ENCODE measurements at places on chromosomes 11 and 22. TPM values are rescaled to one million over a fixed set of nuclear protein-coding genes. Genes with fewer than 3 reads are reported as not detected.

DNA sequence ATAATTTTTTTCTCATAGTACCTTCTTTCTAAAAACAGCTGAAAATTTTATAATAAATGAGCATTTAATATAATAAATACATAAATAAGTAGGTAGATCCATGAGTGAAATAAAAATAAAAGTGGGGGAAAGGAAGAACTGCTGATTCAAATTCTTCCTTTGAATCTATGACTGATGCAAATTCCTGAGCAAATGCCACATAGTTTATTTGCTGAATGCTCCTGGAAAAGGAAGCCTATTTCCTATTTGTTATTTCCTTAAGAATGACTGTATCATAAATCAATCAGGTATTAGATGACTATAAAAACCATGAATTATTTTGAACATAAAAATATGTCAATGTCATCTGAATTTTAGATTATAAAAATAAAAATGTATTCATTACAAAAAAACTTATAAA is 16.6 kb downstream of the BTBD10 start:
- no peak for DNase-seq

Gene GAL3ST3
- not detected for total RNA-seq

Gene KCTD14
- total RNA-seq: 0.35 TPM

DNA sequence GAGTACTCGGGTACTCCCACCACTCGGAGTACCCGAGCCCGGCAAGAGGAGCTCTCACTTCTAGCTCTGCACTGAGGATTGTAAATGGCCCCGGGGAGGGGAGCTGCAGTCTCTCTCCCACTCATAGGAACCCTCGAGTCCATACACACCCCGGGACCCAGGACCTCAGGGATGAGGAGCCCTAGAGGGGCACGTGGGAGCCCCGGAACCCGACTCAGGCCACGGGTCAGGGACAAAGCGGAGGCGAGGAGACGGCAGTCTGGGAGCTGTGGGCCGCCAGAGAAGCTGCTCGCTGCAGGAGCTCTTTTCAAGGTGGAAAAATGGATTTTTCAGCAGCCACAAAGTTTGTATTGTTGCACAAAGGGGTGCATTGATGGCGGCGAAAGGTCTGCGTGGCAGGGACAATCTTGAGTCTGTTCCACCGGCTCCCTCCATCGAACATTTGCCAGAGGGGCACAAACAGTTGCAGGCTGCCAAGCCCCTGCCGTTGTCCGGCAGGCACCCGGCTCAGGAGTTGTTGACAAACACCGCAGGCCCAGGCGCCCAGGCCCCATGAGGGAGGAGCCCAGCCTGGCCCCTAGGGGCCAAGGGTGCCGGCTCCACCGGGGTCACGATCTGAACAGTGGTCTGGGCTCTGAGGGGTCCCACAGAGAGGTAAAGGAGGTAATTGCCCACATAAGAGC is 5.7 kb upstream of the FLI1 start:
- DNase-seq: no peak

Gene POU2AF1
- not detected for total RNA-seq

DNA sequence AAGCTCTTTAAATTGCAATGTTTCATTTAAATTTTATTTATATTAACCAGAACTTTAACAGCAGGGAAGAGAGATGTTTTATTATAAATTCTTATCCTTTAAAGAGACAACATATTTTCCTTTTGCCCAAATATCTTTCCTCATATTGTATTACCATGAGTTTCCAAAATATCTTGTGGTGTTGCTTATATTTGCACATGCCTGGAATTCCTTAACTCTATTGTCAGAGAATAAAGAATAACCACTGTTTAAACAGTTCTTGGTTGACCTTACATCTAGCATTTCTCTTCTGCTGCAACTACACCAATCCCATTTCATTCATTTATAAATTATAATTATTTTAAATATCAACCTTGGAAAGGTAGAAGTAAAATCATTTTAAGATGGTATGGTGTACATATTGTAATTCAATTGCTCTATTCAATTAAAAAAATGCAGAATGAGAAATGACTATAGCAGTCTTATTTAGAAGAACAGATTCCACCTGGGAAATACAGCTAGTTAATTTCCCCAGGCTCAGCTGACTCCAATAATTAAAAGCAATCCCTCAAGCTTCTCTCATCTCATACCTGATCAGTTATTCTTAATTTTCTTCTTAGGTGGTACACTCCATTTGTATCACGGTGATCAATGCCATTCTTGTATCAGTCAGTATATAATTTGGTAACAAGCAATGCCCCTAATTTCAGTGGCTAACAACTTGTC is 923.3 kb downstream of the KCNA4 start:
- DNase-seq: peak; percentile 43

- DNase-seq: no peak
Observed at GRCh38 chr11:30380846-30381245, 57.9 kb downstream of the ARL14EP start.

DNA sequence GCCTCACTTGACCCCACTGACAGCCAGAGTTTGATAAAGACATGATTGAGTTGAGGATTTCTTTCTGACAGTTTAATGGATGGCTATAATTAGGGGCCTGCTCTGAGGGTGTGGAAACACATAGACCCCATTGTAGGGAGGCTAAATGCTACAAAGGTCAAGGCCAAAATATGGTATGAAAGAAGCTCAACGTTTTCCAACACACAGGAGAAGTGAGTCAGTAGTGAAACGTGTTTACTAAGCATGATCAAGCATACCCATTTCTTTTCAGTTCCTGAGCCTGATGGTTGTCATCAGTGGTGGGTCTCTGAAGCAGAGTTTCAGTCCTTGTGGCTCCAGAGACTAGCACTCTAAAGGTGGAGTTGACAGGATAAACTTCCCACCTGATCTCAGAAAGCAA is 69.7 kb downstream of the SNX19 start:
- DNase-seq: no peak

Gene PATE2
- not detected for total RNA-seq

GRCh38 chr11:34274712-34275398 is 83.0 kb downstream of the ABTB2 start:
- peak; percentile 66 for DNase-seq

DNA sequence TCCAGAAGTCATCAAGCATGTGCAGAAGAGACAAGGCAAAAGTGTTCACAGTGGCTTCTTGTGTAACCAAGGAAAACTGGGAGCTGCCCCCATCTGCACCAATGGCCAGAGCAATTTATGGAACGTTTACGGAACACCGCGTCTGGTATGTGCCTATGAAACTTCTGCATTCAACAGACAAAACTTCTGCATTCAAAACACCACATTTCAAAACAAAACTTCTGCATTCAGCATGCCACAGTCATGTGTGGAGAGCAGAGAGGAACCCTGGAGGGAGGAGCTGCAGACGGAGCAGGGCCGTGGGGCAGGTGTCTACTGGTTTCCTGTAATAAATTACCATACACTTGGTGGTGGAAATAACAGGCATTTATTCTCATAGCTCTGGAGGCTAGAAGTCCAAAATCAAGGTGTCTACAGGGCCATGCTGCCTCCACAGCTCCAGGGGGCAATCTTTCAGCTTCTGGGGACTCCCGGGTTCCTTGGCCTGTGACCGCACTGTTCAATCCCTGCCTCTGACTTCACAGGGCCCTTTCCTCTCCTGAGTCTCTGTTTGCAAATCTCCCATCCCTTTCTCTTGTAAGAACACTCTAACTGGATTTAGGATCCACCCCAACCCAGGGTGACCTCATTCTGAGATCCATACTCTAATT is 32.2 kb downstream of the RPL3 start:
- no peak for DNase-seq

DNA sequence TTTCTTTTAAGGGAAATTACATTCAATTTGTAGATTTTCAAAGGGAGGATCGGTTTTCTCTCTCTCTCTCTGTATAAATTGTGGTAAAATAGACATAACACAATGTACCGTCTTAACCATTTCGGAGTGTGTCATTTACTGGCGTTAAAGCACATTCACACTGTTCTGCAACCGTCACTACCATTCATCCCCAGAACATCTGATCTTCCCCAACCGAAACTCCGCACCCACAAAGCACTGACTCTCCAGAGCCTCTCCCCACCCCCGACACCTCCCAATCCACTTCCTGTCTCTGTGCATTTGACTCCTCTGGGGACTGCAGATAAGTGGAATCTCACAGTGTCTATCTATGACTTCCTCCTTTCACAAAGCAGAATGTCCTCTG is 15.9 kb upstream of the GRAMD4 start:
- no peak for DNase-seq

GRCh38 chr11:125874556-125875124 is 12.8 kb upstream of the HYLS1 start:
- DNase-seq: peak; percentile 83

Gene GGTLC3
- total RNA-seq: not detected

- no peak for DNase-seq
Observed at GRCh38 chr11:102117472-102118113, 7.3 kb downstream of the YAP1 start.

DNA sequence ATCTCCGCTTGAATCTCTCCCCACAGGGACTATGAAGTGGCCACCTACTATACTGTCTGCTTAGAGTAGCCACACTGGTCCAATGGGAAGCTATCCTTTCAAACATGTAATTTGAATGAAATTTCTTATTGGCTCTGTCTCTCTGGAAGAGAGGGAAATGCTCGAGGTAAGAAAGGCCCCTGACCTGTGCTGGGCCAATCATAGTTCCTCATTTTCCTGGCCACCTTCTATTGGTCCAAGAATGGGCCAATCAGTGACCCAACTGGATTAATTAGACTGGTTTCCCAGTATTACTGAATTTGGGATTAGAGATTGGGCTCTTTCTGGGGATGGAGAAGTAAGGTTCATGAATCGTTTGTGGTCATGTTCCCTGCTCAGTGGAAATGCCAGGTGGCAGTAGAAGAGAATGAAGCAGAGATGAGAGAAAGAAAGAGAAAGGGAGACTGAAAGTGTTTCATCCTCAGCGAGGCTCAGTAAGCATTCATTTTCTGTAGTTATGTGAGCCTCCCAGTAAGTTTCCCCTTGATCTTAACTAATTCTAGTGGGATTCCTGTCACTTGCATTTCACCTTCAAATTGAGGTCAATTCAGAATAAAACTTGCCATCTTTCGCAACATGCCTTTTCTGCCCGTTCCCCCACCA is 8.4 kb upstream of the MMP20 start:
- DNase-seq: no peak

GRCh38 chr11:68038226-68038717 is 553 bp upstream of the TCIRG1 start:
- DNase-seq: peak; percentile 54

- peak; percentile 60 for DNase-seq
Observed at GRCh38 chr11:88603091-88603867, 265.7 kb upstream of the CTSC start.

GRCh38 chr22:26707090-26707489 is 49.7 kb downstream of the MIAT start:
- DNase-seq: no peak

Gene INPP5J
- total RNA-seq: 0.57 TPM

DNA sequence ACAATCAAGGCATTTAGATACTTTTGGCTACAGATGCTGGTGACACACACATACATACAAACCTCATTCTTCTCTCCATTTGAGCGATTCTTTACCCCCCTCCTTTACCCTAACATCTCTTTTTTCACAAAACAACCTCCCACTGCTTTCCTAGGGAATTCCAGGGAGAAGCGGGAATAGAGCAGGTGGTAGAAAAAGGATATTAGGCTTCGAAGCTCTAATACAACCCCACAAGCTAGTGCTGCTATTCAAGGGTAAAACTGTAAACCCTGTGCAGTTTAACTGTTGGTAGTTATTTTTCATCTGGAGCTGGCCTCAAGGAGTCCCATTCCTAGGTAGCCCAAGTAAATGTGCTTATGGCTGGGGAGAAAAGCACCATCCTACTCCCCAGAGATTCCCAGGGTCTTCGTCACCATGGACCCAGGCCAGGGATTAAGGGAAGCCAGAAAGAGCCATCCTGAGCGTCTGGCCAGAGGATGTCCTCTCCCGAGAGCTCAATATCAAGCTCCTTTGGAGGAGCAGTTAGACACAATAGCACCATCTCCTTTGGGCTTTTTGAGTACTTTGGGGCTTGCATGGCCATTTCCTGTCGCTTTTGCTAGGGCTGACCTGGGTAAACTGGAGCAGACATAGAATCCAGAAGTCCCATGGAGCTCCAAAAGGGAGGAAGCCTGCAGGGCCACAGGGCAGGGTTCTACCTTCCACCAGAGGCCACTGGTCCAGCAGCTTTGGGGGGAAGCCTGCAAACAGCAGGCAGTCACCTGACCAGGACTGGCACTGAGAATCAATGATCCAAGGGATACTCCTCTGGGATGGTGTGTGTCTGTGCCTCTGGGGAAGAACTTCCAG is 3.1 kb downstream of the MAML2 start:
- no peak for DNase-seq

DNA sequence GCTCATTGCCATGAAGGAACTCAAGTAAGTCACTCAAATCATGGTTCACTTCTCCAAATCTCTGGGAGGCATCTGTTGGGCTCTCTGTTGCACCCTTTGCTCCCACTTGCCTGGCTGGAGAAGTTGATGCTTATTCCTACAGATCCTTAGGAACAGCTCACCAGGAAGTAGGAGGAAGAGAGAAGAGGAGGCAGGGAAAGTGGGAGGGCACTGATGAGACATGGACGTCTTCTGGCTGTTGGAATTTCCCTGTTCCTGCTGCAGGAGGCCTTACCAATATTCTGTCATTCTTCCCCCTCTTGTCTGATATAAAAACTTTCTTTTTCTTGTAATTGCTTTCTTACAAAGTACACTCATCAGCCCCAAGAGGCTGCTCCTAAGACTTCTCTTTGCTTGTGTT is 13.6 kb downstream of the POLR2F start:
- no peak for DNase-seq

Gene OR5D14
- total RNA-seq: not detected

GRCh38 chr11:122978299-122978620 is 3.4 kb downstream of the BSX start:
- no peak for DNase-seq

- no peak for DNase-seq
Observed at GRCh38 chr11:107830915-107831540, 27.6 kb downstream of the SLC35F2 start.

DNA sequence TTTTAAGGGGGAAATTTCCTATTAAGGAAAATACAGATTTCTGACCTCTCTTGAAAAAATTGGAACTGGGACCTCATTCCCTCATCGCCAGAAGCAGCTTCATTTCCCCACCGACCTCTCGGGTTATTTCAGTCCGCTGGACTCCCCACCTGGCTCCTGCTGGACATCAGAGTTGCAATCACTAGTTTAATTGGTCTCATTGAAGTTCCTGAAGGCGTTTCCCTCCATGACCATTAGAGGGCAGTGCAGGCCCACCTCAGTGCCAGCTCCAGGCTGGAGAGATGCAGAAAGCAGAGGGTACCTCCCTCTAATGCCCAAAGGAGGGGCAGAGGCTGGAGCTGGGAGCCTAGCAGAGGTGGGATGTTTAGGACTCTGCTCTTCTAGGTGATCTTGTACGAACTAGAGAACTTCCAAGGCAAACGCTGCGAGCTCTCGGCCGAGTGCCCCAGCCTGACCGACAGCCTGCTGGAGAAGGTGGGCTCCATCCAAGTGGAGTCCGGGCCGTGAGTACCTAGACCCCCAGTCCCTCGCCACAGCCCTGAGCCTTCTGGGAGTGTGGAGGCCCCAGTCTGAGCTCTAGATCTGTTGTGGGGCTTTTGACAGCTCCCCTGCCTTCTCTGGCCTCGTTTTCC is 2.7 kb downstream of the CRYBB3 start:
- peak; percentile 82 for DNase-seq

DNA sequence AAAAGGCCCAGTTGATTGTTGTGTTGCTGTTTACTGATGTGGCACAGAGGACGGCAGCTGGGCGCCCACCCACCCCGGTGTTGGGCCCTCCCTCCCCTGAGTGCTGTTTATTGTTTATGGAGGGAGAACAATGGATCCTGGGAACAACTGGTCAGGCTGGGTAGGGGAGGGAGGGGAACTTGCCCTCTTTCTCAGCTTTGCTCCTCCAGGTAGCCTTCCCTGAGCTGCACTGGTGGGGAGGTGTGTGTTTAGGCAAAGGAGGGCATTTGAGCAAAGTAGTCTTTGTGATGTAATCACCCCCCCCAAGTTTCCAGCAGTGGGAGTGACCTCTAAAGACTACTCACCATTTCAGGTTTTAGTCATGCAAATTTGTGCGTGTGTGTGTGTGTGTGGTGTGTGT is 1035.3 kb downstream of the NTM start:
- DNase-seq: no peak
